Stimulated activated CD4-positive, alpha-beta T cell treated with anti-CD3 and anti-CD28 coated beads, Interleukin-1b, Interleukin-23, amount 100 ng/mL, for 1 hour (primary cell): ENCODE measurements at places on chromosomes 12 and 14.
A peak's percentile ranks its signal among the peaks of the same experiment; 100 is the strongest.

- DNase-seq: no peak
These were observed 114.2 kb downstream of the PCNX1 start for GRCh38 chr14:71021347-71022011.

DNA sequence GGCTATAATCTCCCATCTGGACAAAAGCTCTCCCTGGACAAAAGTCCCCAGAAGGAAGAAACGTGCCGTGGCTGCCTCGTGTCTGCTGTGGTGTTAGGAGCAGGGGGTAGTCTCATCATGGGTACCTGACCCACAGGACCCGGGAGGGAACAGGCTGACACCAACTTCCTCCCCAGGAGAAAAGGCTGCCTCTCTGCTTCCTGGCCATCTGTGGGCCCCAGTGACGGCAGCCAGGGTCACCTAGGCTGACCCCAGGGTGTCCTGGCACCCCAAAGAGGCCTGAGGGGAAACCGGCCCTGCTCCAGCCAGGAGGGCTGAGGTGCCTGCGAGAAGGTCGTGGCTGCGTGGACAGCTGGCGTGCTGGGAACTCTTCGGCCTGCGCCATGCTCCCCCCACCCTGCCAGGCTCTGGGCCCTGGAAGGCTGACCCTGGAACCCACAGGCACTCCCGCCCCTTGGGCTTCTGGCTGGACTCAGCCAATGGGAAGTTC lies 133.9 kb downstream of the RFLNA start:
- no peak for DNase-seq

- no peak for DNase-seq
These were observed 839 bp downstream of the CLEC9A start for GRCh38 chr12:10031321-10031720.

DNA sequence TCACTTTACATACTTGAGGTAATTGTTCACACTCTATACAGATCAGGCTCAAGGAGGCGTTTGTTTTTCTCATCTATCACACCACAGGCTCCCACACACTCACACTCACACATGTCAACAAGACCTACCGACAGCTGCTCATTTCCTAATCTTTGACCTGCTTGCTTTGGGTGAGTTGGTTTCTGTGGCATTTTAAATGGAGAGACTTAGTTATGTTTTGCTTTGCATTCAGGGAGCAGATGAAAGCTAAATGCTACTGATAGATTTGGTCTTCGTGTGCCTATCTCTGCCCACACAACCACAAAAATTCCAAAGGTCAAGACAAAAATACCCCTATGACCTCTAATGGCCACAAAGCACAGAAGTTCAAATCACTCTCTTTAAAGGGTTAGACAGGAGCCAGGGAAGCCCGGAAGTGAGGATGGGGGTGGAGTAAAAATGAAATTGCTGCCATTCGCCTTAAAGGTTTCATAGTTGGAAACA lies 203.5 kb upstream of the G2E3 start:
- no peak for DNase-seq

GRCh38 chr14:68306265-68306933 lies 486.5 kb downstream of the ZFP36L1 start:
- no peak for DNase-seq

DNA sequence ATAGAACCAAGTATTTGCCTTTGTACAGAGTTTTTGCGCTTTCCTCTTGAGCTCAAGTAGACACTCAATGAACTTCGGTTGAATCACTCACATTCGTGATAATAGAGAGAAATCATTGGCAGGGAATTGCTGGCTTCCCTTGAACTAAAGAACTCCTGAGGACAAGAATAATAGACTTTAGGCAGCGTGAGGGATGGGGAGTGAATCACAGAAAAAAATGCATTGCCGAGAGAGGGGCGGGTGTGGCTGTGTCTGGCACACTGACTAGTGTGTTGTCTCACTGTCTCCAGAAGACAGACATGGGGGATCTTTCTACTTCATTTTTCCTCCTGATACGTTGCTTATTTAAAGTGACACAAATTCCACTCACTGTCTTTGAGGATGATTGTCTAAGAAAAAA lies 805.2 kb downstream of the BCL11B start:
- no peak for DNase-seq

DNA sequence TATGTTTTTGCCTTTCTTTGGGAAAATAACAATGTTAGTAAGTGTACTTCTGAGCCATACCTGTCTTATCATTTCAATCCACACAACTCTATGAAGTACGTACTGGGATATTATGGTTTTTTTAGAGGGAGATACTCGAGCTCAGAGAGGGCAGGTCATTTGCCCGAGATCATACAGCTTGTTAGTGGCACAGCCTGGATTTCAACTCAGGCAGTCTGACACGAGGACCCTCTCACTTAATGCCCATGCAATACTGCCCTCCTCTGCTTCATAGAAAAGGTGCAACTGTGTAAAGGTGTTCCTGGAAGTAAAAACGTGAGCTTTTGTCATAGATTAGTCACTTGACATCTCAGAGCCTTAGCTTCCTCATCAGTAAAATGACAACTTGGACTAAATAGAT lies 128.0 kb downstream of the NDUFA12 start:
- no peak for DNase-seq

- DNase-seq: no peak
These were observed 188.0 kb downstream of the FOXN3 start for GRCh38 chr14:89228921-89229639.

DNA sequence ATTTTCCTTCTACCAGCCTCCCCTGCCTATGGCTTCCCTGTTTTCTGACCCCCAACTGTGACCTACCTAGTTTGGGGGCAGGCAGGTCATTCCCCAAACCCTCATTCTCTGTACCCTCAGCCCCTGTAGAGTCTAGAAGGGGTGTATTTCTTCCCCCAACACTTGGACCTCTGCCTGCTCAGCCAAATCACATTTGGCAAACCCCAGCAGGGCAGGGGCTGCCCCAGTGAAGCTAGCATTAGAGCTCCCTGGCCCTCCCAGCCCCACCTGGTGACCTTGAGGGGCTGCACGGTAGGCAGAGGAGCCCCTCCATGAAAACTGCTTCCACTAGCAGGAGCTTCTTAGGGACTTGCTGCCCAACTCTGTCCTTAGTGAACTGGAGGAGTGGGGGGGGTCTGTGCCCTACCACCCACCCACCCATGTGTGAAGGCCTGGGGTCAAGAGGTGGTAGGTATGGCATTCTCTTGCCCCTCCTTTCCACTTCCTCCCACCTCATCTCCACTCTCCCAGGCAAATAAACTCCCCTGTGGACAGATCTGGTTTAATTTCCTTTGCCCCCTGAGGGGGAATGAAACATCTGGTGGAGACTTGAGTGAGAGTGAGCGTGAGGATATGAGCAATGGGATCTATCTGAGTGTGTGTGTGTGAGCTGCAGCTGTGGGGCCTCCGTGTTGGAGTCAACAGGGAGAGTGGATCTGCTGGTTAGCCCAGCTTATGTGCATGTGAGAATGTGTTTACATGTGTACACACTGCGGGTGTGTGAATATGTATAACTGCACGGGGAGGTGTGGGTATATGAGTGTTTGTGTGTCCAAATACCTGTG lies 1.6 kb downstream of the NXPH4 start:
- no peak for DNase-seq

DNA sequence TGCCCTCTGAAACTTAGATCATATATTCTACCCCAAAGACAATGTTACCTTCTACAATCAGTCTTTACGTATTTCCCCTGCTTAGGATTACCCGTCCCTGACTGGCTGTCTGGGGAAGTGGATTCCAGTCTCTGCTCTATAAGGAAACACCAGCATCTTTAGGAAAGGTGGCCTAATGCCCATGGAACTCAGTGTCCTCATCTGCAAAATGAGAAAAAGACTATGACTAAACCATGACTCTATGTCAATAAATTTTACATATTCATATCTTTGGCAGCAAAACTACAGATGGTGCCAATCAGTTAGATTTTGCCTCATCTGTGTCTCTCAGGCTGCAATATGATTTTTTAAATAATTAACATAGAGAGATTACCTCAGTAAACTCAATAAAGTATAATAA lies 133.8 kb downstream of the ITPR2 start:
- no peak for DNase-seq

- DNase-seq: no peak
These were observed 62.1 kb downstream of the SH2B3 start for GRCh38 chr12:111467857-111468241.

- no peak for DNase-seq
These were observed 398 bp upstream of the MSRB3 start for GRCh38 chr12:65277994-65278575.

DNA sequence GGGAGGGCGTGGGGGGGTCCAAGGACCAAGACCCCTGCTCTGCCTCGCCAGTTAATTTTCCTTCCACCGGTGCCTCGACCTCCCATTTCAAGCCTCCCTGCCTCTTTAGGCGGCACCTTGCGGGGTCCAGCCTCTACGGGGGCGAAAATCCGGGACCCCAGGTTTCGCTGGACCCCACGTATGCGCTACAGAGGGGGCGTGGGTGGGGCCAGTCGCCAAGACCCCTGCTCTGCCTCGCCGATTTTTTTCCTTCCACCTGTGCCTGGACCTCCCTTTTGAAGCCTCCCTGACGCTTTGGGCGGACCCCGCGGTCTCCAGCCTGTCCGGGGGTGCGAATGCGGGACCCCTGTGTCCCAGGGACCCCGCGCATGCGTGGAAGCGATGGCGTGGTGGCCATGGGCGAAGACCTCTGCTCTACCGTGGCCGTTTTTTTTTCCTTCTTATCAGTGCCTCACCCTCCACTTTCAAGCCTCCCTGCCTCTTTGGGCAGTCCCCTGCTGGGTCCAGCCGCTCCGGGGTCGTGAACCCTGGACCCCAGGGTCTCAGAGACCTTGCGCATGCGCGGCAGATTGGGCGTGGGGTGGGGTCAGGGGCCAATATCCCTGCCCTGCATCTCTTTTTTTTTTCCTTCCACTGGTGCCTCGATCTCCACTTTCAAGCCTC lies 324.2 kb downstream of the ALG10 start:
- no peak for DNase-seq

- peak; percentile 78 for DNase-seq
These were observed at the start of gene TWF1 for GRCh38 chr12:43805860-43806736. TSS of gene TWF1 (minus strand) at chr12:43806317. CDS start at chr12:43806245, 72 bp downstream.

GRCh38 chr14:78836777-78837176 lies 666.6 kb downstream of the NRXN3 start:
- DNase-seq: no peak

DNA sequence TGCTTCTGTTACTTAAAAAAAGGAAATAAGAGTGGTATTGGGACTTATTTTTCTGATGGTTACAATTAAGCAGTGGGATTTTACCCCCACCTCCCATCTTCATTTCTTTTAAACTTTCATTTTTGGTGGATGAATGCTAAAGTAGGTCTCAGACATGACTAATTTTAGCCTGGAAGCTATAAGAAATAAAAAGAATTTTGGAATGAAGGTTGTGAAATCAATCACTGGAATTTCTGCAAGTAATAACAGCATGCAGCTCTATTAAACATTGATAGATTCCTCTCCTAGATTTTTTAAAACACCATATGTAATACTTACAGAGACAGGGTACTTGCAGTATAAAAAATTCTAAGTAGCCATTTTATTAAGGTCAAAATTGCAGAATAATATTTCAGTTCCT lies 164.2 kb upstream of the CLEC14A start:
- DNase-seq: no peak

DNA sequence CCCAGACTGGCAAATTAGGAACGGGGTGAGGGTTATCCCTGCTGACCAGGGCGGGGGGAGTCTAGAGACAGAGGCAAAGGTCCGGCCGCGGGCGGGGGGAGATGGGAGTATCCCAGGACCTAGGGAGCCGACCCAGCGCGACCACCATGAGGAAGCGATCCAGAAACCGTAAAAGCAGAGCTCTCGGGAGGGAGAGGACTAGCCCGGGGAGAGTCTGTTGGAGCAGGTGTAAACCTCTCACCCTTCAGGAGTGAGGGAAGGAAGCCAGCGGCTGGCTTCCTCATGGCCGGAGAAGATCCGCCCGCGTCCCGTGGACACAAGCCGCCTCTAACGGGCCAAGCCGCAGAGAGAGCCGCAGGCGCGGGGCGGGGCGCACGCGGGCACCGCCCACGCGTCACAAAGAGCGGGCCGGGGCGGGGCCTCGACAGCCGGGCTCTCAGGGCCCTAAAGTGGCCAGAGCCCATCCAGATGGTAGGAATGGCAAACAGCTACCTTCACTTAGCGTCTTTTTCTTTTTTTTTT lies at the start of gene ACRBP:
ACRBP (minus strand) TSS at position 350 of the 522 bp plus-strand sequence; CDS start at position 284, 66 bp downstream.
- DNase-seq: no peak

- DNase-seq: no peak
These were observed 54.6 kb upstream of the PTGR2 start for GRCh38 chr14:73796893-73797542.

DNA sequence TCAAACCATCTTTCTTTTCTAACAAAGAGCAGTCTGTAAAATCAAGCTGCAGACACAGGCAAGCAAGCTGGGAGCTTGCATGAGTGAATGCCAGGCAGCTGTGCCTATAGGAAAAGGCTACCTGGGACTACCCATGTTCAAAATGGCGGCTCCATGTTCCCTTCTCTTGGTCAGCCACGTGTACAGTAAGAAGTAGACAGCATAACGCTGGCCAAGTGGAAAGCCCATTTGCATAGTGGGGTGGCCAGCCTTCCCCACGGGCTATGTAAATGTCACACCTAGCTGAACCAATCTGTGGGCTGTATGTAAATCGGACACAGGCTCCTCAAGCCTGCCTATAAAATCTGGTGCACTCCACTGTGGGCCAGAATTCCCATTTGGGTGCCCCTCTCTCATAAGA lies 117.1 kb downstream of the SYT10 start:
- no peak for DNase-seq

DNA sequence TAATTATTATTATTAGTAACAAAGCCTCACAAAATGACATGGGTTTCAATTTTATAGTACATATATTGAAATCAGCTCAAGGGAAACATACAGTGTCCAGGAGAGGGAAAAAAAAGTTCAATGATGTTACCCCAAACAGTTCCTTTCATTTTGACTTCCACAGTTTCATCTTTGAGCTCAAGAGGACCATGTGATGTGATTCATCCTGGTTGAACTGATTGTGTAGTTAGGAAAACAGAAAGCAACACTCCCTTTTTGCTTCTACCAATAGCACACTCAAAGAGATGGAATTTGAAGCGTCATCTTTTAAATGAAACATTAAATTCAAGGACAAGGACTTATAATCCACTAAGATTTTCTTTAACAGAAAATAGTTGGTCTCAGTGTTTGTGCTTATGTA lies 461.0 kb downstream of the FOXG1 start:
- DNase-seq: no peak

GRCh38 chr12:57615637-57616036 lies 4.4 kb downstream of the ARHGEF25 start:
- no peak for DNase-seq

DNA sequence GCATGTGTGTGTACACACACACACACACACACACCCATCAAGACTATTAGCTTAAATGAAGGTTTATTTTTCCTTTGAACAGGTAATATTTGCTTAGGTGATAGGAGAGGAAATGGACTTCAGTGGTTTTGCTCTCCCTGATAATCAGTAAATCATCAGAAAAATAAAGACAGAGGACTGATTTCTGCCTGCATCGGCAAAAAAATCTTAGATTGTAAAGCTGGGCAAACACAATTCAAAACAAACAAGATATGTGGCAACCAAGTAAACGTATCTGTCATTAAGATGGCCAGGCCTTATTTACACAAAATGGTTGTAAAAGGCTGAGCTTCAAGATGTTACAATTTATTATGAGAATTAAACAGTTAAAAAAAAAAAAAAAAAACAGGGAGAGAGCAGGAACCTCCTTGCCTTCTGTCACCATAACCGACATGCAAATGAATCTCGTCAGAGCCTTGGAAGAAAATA lies 31.3 kb downstream of the PRKD1 start:
- DNase-seq: no peak
